Cortex of kidney (tissue), 1 donor: ENCODE measurements at places on chromosomes 1 and 21.

DNA sequence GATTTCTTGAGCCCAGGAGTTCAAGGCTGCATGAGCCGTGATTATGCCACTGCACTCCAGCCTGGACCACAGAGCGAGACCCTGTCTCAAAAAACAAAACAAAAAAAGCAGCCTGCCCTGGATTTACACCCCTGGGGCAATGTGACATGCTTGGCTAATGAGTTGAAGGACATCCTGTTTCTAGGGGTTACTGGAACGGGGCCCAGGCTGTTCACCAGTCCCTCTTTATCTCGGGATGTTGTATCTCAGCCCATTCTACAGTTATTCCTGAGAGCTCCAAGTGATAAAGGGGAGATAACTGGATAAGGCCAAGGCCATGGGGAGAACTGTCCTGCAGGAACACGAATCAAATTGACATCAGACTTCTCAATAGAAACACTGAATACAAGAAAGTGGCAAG, 21.7 kb upstream of the S100A2 start:
- DNase-seq: no peak

DNA sequence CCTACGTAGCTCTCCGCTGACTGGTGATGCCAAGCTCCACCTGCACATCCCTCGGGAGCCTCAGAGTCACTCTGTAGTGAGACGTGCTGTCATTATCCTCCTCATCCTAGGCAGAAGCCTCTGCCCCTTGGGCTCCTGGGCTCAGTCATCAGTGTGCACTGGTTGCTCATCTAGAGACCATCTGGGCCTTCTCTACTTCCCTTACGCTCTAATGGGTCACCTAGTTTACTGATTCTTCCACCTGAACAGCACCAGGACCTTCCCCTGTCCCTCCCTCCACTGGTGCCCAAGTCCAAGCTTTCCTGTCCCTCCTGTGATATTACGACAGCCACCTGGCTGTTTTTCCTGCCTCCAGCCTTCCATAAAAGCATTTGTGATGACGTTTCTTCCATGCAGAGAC, 136.1 kb upstream of the ERRFI1 start:
- no peak for DNase-seq

DNA sequence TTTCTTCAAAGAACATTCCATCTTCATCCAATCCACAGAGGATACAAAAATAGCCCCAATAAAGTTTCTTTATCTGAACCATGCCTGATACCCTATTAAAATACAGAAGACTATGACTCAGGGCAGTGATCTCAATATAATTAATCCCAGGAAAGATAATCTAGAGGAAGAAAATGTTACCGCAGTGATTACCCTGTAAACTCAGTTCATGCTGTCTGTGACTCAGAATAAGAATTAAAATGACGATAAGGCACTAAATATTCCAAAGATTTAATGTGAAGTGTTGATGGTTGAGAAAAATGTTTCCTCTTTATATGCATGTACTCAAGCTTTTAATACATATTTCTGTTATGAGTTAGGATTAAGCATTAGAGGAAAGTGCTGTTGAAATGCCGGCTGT, 88.6 kb upstream of the LYPLAL1 start:
- no peak for DNase-seq

DNA sequence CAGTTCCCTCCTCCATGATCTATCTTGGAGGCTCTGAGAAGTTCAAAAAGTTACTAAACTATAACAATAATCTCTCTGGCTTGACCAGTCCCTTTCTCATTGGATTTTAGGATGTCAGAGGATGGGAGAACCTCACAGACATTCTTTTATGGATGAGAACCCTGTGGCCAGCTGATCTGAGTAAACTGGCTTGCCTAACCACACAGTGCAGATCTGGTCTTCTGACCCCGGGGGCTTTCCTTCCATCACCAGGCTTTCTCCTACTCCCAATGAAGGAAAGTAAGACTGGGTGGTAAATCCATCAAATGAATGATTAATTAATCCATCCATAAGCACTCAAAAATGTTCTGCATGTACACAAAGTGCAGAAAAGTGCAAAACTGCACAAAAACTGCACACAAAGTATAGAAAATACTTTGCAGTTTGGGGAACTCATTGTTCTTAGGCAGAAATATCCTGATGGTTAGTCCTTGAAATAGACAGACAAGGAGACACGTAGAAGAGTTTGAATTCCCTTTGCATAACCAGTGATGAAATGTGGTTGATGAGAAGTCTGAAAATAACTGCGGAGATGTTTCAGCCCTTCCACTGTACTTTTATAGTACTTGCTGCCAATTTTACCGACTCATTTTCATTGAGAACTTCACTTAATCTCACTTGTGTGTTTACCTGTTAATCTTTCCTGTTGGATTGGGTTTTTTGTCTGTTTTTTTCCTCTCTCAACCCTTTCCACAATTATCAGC, 2.5 kb upstream of the F3 start:
- no peak for DNase-seq

GRCh38 chr1:185474440-185475149, 157.6 kb upstream of the IVNS1ABP start:
- DNase-seq: no peak

GRCh38 chr1:13517193-13517812, 3.5 kb upstream of the LRRC38 start:
- DNase-seq: no peak

- no peak for DNase-seq
Observed at GRCh38 chr1:244439391-244440032, 12.2 kb downstream of the ADSS2 start.
